ENCODE measurements at places on chromosomes 2 and 18.

GRCh38 chr2:190882856-190883582 is 2.4 kb downstream of the GLS start:
- peaks cover 24% of the 10 kb centered on the region for H3K36me3 ChIP-seq
- peaks cover 46% of the 10 kb centered on the region for H3K4me1 ChIP-seq
- no peaks in the 10 kb centered on the region for H3K27me3 ChIP-seq
- H3K4me3 ChIP-seq: peak overlapping the region; percentile 92

GRCh38 chr2:142980246-142981068 is 103.0 kb downstream of the KYNU start:
- H3K4me1 ChIP-seq: no peaks in the 10 kb centered on the region
- no peak overlapping the region for H3K27ac ChIP-seq
- DNase-seq: peak; percentile 60
- no peaks in the 10 kb centered on the region for H3K36me3 ChIP-seq
- H3K27me3 ChIP-seq: no peaks in the 10 kb centered on the region

GRCh38 chr2:191970867-191971266 is 124.0 kb upstream of the CAVIN2 start:
- H3K4me1 ChIP-seq: peaks cover under 1% of the 10 kb centered on the region
- H3K27me3 ChIP-seq: no peaks in the 10 kb centered on the region
- no peaks in the 10 kb centered on the region for H3K36me3 ChIP-seq
- no peak for DNase-seq
- H3K4me3 ChIP-seq: no peak overlapping the region

DNA sequence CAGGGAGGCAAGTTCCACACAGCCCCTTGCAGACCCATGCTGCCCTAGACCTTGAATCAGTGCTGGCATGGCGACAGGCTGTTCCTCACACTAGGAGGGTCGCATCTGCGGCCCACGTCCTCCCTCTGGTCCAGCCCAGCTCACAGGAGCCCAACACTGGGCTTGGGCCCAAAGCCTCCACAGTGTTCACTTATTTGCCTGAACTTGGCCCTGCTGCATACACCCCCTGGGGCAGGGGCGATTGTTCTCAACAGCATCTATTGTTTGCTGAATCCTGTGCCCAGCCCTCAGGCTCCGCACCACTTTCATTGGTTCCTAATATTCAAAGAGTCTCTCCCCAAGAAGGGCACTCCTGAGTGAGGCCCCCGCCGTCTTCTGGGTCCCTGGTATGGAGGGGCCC is 90.7 kb downstream of the ZBTB7C start:
- H3K4me1 ChIP-seq: peaks cover 8% of the 10 kb centered on the region
- no peaks in the 10 kb centered on the region for H3K36me3 ChIP-seq
- no peak overlapping the region for H3K27ac ChIP-seq
- DNase-seq: no peak
- H3K4me3 ChIP-seq: no peak overlapping the region
- H3K27me3 ChIP-seq: peaks cover 8% of the 10 kb centered on the region

GRCh38 chr18:40473221-40474029 is 1481.6 kb upstream of the PIK3C3 start:
- no peak overlapping the region for H3K27ac ChIP-seq
- H3K36me3 ChIP-seq: no peaks in the 10 kb centered on the region
- H3K4me3 ChIP-seq: no peak overlapping the region
